ENCODE measurements at places on chromosomes 3 and 15.
A peak's percentile ranks its signal among the peaks of the same experiment; 100 is the strongest.

DNA sequence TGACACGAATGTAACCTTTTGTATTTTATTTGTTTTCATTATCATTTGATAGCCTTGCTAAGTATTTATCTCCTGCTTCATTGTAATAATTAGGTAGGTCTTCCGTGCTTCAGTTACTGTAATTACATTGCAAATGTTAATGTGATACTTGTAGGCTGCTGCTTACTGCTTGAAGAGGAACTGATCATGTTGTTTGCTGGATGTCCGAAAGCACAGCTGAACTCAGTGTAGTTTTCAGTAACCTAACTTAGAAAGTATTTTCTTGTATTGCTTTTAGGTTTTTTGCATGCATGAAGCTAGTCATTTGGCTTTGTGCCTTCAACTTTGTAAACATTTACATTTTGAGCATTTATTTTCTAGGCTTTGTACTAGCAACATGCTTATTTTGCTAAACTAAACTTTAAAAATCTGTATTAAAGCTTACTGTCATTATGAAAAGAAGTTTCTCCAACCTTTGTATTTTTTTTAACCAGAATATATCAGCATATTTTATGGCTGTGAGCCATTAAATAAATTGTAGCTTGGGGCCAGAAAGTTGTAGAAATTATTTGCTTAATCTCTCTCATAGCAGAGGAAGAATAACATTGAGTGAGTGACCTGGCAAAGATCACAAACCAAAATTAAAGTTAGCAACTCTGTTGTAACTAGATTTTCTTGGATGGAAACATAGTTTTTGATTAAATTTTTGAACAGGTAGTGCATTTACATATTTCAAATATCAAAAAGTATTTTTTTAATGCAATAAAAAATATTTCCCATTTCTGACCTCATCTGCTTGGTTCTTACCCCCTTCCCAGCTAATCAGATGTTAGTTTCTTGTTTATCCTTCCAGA is 30.7 kb downstream of the SACM1L start:
- DNase-seq: no peak

GRCh38 chr15:85906640-85907039 is 111.9 kb upstream of the KLHL25 start:
- DNase-seq: no peak

DNA sequence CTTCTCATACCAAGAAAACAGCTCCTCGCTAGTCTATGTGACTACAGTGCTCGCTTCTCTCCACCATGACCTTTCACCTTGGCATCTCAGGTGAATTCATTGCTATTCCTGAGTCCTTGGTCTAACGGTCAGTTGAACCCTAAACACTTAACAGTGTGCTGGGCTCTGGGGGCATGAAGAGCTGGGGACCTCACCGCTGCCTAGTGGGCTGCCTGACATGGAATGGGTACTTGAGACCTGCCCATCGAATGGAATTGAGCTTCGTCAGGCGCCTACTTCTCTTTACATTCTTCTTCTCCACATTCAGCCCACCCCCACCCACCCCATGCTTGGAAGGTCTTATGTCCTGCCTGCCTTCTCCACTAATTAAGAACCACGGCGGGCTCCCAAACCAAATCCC is 22.1 kb downstream of the BOC start:
- DNase-seq: no peak

- DNase-seq: no peak
Observed at GRCh38 chr15:75696311-75696720, 16.3 kb downstream of the CSPG4 start.

- no peak for DNase-seq
Observed at GRCh38 chr3:151265866-151266265, 12.5 kb downstream of the P2RY14 start.

- no peak for DNase-seq
Observed at GRCh38 chr3:160108362-160108761, 116.9 kb upstream of the C3orf80 start.

- no peak for DNase-seq
Observed at GRCh38 chr3:14461006-14461747, 58.8 kb downstream of the SLC6A6 start.

GRCh38 chr15:89315375-89315929 is 19.2 kb downstream of the POLG start:
- no peak for DNase-seq

GRCh38 chr15:80695911-80696661 is 976 bp downstream of the ABHD17C start:
- DNase-seq: peak; percentile 31

DNA sequence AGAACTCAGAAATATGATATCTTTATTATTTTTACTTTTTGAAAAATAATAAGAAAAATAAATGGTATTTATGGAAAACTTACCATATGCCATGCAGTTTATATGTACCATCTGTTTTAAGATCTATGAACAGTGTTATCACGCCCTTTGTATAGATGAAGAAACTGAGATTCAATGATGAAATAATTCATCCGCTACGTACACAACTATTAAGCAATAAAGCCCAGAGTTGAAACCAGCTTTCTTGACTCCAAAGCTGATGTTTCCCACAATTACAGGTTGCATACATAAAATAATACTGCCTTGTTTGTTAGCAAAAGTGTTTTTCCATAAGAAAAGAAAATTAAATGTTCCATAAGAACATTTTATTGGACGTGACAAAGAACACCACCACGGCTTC is 67.2 kb upstream of the BCL6 start:
- DNase-seq: no peak
